ENCODE measurements at places on chromosomes 4 and X. TPM values are rescaled to one million over a fixed set of nuclear protein-coding genes. Genes with fewer than 3 reads are reported as not detected.

DNA sequence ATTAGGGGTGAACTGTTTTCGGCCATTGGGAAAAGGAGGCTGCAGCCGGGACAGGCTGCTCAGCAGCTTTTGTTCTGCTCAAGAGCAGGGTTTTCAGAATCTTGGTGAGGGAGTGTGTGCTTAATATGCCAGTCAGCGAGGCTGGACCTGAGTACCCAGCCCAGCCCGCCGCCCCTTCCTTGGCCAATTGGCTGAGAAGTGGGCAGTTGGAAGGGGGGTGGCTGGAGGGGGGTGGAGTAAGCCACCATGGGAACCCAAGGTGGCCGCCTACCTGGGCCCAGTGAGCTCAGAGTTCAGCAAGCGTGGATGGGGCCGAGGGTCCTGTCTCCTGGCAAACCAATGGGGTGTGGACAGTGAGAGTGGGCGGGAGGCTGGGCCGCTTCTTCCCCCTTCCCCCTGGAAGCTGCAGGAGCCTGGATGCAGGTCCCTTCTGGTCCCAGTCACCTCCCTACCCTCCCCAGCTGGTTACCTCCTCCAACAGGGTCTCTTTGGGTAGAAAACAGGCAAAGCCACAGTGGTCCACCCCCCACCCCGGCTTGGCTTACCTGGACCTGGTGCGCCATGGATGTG, 52.5 kb downstream of the SORCS2 start:
- no peak for DNase-seq

- no peak for DNase-seq
Observed at GRCh38 chr4:8182294-8182693, 16.8 kb upstream of the SH3TC1 start.

- no peak for DNase-seq
Observed at GRCh38 chr4:47852136-47852535, 14.3 kb upstream of the CORIN start.

- DNase-seq: no peak
Observed at GRCh38 chr4:169259271-169259670, 11.5 kb downstream of the SH3RF1 start.

The ADAM29 gene
- not detected for total RNA-seq

- no peak for DNase-seq
Observed at GRCh38 chrX:93637591-93637990, 35.8 kb downstream of the NAP1L3 start.

DNA sequence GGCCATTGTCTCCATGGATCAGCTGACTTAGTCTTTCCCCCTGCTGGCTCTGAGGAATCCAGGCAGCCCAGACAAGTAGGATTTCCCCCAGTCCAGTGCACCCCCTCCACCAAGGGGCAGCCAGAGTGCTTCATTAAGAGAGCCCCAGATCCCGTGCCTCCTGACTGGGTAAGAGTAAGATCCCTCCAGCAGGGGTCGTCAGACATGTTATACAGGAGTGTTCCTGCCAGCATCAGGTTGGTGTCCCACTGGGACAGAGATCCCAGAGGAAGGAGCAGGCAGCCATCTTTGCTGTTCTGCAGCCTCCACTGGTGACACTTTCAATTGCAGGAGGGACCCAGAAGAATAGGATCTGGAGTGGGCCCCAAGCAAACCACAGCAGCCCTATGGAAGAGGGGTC, 29.0 kb upstream of the INPP4B start:
- DNase-seq: no peak

DNA sequence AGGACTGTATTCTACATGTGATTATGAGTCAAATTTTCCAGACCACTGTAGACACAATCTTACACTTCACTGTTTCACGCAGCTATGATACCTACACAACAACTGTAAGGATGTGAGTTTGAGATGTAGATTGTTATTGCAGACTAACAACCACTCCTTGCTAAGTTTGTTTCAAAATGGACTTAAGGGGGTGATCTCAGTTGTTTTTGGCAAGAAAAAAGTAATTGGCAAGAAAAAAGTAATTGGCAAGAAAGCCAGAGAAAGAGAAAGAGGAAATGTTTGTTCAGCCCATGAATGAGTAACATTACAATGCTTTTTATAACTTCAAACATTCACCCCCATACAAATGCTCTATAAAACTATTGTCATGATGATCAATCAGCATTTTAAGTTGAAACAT, 466.4 kb downstream of the DMD start:
- DNase-seq: no peak

- DNase-seq: no peak
Observed at GRCh38 chr4:6761649-6762615, 20.6 kb upstream of the KIAA0232 start.

DNA sequence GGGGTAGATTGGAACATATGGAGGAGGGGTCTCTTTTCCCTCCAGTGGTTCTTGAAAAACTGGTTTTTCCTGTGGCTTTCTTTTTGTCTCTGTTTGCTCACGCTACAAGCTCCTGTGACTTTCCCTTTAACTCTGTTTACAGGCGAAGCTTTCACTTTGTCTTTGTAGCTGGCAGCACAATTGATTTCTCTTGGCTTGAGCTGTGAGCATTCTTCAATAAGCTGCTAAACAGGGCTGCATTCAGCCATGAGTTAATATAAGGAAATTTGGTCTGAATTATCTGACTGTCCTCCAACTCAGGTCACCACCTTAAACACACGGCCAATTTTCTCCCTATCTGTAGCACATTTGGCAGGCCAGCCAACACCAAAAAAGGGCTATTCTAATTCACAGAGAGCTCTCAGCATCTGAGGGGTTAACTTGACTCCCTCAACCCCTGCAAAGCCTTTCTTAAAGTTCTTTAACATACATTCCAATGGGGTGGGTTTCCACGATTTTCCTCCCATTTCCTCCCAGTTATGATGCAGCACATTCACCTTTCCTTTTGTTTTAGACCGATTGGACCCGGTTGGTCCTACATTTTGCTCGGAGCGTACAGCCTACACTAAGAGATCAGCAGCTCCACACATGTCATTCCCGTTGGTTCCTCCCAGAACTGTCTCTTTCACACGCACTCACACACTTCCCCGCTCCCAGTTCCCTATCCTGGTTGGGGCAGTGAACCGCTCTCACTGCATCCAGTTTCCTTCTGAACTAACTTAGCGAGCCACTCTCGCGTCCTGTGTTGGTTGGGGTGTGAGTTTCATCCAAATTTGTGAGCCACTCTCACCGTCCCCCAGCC, 45.4 kb downstream of the UGT2A3 start:
- DNase-seq: no peak

The IQCM gene
- total RNA-seq: 1.1 TPM

DNA sequence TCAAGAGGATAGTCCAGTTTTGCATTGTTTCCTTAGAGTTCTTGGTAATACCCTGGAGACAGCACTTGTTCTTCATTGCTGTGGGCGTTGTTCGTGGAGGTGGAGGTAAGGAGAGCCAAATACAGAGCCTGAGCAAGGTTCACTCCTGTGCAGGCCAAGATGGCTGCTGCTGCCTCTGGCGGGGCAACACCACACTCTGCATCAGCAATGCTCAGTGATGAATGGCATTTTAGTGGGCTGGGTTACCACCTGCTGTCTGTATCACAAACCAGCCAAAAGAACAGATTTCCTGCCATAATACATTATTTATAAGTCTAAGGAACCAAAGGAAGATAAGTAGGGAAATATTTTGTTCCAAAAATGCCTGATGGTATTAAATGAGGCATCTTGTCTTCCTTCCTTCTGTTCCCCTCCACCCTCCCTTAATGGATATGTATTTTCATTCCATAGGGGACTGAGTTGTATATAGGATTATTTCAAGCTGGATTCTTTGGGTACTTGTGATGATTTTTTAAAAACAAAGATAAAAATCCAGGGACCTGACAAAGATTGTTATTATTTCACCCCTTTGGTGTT, 61.6 kb upstream of the LIMCH1 start:
- no peak for DNase-seq

DNA sequence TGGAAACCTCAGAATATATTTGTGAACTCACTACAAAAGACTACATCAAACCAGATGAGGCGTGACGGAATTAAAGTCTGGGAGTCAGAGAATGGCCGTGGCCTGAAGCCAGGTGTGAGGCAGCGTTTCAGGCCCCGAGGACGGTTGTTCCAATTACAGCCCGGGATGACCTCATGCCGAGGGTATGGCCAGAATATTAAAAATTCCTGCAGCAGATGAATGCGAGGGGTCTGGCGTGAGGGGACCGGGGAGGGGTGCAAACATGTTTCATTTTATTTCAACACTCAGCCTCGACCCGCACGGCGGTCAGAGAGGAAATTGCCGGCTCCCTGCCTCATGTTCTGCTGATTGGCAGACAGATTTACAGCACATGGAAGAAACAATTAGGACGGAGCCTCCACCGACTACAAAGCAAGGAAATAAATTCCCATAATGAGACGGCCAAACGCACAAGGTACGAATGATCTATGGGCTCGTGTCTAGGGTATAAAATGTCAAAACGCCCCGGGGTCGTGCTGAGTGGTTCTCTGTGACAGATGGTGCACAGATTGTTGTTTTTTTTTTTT, 289.7 kb downstream of the SHOX start:
- DNase-seq: no peak

DNA sequence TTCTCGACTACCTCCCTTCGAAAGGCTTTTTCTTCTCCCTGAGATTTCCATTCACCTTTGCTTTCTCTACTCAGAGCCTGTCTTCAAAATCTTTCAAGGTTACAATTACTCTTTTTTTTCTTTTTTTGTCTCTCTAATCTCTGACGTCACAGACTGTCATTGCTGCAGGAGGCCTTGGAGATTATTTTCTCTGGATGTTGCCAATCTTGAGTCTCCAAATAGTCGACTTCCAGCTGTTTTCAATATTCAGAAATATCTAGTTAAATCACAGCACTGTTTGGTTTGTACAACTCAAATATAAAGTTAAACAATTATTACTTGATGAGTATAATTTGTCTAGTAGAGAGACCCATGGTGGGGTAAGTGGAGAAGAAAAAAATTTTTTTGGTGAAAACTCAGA, 359.0 kb upstream of the BOD1L1 start:
- DNase-seq: no peak

DNA sequence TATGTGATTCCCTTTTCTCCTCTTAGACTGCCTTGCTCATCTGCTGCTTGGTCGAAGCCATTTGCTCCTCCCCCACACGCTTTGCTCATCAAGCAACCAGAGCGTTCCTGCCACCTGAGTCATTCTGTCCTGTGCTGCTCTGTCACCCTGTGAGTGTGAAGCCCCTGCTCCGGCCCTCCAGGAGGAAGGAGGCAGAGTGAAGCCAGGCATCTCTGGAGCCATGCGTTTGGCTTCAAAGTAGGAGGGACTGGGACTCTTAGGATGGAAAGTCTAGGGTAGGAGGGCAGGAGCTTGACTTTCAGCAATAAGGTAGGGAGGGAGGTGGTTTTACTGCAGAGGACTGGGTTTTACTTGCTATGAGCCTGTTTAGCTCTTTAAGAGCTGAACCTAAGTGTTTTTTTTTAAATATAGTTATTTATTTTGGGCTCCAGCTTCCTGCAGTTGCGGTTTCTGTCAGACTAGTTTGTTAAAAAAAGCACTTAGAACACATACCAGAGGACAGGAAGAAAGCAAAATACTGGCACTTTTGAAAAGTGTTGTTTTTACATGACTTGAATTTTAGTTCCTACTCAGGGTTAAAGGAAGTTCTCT, 63.6 kb downstream of the SPINK2 start:
- no peak for DNase-seq

- DNase-seq: no peak
Observed at GRCh38 chrX:46873746-46874145, 36.9 kb downstream of the RP2 start.

- DNase-seq: no peak
Observed at GRCh38 chr4:33878710-33879109, 2365.6 kb downstream of the ARAP2 start.

- DNase-seq: peak; percentile 81
Observed at GRCh38 chr4:143381189-143382118, 44.8 kb downstream of the GAB1 start.

DNA sequence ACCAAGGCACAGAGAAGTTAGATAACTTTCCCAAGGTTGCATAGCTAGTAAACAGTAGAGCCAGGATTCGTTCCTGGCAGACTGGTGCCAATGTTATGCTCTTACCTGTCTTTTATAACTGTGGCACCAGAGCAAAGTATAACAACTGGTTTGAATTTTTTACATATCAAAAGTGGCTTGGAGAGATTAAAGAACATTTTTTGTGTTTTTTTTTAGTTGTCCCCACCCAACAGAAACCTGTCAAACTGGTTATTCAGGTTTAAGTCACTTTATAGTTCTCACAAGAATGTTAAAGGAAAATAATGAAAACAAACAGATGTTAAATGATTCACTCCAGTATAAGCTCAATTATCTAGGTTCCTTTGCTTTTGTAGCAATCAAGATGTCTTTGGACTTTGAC, 15.6 kb upstream of the FAM47E start:
- DNase-seq: no peak

DNA sequence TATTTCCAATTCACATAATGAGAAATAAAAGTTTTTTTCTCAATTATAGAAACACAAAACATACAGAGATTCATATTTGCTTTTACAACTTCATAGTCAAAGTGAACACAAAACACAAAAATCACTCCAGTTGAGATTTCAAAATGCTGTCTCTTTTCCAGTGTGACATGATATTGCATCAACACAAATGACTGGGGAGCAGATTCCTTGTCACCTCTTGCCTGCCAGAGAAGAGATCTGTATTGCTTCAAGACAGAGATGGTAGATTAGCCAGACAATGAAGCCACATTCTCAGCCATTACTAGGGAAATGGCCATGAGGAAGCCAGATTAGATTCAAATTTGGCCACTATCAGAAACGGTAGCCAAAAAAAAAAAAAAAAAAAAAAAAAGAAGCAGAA, 2313.1 kb upstream of the AGA start:
- no peak for DNase-seq

The ITGB1BP2 gene
- total RNA-seq: 7.8 TPM

GRCh38 chr4:125042041-125042440, 272.7 kb upstream of the FAT4 start:
- DNase-seq: no peak

The TLR8 gene
- 0.45 TPM for total RNA-seq

The TCEAL2 gene
- 0.34 TPM for total RNA-seq

The FGF13 gene
- 43.5 TPM for total RNA-seq

- DNase-seq: no peak
Observed at GRCh38 chr4:64712590-64712989, 303.3 kb upstream of the TECRL start.

The AP1AR gene
- total RNA-seq: 9.9 TPM

DNA sequence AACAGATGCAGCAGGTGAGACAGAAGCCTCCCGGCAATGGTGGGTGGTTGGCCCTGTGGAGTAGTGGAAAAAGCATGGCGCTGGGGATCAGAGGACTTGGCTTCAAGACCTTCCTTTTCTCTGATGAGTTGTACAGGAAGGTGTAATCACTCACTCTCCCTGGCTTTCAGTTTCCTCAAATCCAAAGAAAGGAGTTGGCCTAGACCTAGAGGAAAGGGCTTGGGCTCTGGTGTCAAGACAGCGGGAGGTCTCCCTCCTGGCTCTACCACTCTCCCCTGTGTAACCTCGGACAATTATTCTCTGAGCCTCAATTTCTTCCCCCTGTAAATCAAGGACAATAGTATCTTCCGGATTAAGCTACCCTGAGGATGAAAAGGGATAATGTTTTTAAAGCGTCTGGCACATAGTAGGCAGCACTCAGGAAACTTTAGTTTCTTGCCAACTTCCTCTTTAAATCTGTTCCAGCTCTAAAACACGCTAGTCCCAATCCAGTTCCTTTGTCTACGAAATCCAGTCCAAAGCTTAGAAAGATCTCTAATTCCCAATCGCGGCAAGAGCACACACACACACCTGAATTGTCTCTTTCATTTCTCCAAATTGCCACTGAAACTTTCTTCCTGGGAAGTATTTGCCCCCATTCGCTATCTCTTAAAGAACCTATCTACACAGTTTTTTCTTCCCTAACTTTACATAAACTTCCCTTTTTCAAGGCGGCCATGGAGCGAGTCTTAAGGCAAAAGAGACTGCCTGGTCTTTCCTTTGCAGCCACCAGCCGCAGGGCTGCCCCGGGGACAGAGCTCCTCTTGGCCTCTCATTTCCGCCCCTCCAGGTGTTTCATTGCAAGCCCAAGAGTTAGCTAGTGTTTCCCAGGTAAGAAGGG, 29.9 kb upstream of the GPC4 start:
- no peak for DNase-seq
